ENCODE measurements at places on chromosomes 13 and 19.

DNA sequence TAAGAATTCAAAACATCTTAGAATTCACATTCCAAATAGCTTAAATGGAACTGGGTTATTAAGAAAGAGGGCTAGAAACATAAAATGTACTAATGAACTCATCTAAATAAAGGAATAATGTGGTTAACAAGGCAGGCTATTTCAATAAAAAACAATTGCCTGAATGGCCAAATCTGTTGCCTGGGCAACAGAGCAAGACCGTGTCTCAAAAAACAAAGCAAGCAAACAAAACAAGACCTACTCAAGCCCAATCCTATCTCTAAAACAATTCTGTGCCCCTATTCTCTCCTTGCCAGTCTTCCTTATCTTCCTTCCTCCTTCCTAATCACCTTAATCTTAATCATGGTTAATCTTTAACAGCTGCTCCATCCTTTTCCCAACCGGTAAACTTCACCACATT lies 12.1 kb downstream of the IGFL1 start:
- no peak for DNase-seq

DNA sequence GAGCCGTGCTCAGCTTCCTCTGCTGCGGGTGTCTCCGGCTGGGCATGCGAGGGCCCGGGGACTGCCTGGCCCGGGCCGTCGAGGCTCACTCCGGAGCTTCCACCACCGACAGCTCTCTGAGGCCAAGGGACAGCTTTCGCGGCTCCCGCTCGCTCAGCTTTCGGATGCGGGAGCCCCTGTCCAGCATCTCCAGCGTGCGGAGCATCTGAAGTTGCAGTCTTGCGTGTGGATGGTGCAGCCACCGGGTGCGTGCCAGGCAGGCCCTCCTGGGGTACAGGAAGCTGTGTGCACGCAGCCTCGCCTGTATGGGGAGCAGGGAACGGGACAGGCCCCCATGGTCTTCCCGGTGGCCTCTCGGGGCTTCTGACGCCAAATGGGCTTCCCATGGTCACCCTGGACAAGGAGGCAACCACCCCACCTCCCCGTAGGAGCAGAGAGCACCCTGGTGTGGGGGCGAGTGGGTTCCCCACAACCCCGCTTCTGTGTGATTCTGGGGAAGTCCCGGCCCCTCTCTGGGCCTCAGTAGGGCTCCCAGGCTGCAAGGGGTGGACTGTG lies 1.2 kb downstream of the S1PR4 start:
- DNase-seq = no peak

DNA sequence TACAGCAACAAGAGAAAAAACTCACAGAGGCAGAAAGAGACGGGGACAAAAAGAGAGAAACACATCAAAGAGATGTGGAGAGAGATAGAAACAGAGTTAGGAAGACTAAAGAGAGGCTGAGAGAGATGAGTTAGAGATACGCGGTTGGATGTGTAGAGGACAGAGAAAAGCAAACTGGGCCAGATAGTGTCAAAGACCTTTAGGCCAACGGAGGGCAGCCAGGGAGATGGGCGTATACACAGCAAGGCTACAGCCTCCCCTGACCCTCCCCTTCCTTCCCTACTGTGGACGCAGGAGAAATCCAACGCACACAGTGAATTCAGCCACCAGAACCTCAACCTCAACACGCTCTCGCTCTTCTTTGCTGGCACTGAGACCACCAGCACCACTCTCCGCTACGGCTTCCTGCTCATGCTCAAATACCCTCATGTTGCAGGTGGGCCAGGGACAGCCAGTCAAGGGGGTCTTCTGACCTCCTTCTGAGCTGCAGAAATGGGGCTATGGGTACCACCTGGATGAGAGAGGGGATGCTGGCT lies 18.7 kb downstream of the CYP2B6 start:
- no peak for DNase-seq

GRCh38 chr19:4579389-4579788 lies 19.9 kb upstream of the SEMA6B start:
- no peak for DNase-seq

DNA sequence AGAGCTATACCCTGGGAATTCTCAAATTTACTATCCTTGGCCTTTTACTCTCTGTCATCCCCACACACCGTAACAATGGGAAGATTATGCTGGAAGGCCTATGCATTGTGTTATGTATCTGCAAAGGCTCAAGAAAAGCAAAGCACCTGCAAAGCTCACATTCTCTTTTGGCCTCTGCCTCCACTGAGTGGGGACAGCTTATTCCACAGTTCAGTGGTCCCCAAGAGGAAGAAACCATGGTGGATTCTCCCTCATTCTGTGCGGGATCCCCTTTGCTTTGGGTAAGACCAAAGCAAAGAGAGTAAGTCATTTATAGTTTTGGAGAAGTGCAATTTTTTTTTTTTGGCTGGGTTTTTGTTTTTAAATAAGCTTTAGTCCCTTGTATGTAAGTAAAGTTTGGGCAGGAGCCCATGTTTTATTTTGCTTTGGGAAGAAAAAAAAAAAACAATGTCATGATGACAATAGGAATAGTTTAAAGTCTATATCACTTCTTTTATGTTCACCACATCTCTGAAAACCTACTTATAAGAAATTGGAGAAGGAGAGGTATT lies 530.6 kb downstream of the FGF9 start:
- DNase-seq = no peak

DNA sequence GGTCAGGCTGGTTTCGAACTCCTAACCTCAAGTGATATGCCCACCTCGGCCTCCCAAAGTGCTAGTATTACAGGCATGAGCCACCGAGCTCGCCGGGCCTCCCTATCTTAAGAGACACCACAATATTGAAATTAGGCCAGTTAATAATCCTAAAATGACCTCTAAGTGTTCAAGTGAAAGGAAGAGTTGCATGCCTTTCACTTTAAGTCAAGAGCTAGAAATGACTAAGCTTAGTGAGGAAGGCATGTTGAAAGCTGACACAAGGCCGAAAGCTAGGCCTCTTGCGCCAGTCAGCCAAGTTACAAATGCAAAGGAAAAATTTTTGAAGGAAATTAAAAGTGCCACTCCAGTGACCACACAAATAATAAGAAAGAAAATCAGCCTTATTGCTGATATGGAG lies 144.5 kb upstream of the FNDC3A start:
- no peak for DNase-seq

DNA sequence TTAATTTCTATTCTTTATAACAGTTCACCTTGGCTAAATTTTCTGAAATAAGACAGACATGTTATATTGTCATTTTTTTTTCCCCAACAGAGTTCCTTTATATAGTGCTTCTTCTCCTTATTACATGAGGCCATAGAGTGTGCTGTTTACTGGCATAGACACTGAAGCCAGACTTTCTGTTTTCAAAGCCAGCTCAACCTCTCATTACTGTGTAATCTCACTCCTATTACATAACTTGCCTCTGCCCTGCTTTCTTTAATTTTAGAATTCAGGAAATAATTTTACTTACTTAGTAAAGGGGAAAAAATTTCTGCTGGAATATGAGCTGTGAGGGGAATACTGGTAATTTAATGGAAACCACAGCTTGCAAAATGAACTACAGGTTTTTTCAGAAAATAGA lies 1380.4 kb downstream of the SLITRK1 start:
- DNase-seq = no peak

GRCh38 chr13:106061781-106062180 lies 473.7 kb downstream of the EFNB2 start:
- no peak for DNase-seq

DNA sequence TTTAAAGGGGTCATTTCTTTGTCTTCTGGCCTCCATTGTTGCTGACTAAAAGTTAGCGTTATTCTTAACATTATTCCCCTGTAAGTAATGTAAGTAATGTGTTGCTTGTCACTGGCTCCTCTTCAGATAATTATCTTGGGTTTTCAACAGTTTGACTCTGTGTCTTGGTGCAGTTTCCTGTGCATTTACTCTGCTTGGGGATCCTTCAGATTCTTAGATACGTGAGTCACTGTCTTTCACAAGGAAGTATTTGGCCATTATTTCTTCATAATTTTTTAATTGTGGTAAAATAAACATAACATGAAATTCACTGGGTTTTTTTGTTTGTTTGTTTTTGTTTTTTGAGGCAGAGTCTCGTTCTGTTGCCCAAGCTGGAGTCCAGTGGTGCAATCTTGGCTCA lies 13.5 kb upstream of the OR7D2 start:
- DNase-seq = no peak

GRCh38 chr19:33125929-33126388 lies 6.0 kb upstream of the WDR88 start:
- DNase-seq = peak; percentile 67

GRCh38 chr19:51688671-51689571 lies 4.2 kb upstream of the SPACA6 start:
- peak; percentile 97 for DNase-seq

- DNase-seq = no peak
These were observed 2.0 kb upstream of the INAFM1 start for GRCh38 chr19:47272448-47273312.

DNA sequence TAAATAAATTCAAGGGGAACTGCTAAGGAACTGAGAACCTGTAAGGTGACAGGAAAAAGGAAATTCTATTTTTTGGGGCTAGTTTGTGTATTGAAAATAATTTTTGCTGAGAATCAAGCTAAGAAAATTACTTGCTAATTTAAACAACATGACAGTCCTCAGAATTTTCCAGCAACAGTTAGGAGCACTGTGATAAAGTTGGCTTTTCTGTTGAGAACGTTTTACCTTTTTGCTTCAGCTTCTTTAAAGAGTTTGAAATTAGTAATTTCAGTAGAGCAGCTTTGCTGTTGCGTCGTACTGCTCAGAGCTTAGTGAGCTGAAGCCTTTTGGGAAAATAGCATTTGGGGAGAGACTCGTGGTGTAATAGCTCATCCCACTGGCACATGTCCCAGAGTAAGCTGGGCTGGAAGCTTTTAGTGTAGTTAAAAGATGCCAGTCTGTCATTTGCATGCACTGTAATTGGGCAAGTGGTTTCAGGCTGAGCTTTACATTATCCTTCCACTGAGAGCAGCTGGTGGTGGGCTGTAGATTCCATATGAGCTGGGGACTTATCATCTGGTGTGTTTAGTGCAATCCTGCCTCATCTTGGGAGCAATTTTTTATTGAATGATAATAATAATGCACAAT lies 69.8 kb downstream of the LRCH1 start:
- DNase-seq = no peak

GRCh38 chr19:11168568-11168967 lies 13.0 kb upstream of the SPC24 start:
- DNase-seq = no peak

- DNase-seq = no peak
These were observed 1763.3 kb upstream of the MIR17HG start for GRCh38 chr13:89584058-89584620.

- DNase-seq = no peak
These were observed 86.3 kb downstream of the LRCH1 start for GRCh38 chr13:46639033-46639981.
